Body of pancreas (tissue), 4 donors: ENCODE measurements at places on chromosomes 6 and 20. TPM values are rescaled to one million over a fixed set of nuclear protein-coding genes. Genes with fewer than 3 reads are reported as not detected.

Gene IL17F
- not detected for total RNA-seq

Gene MYT1
- total RNA-seq, result not detected

Gene HLA-DRB1
- total RNA-seq, result 30.3 TPM

Gene HLA-DQB2
- total RNA-seq, result not detected
